ENCODE measurements at places on chromosomes 5 and 9. TPM values are rescaled to one million over a fixed set of nuclear protein-coding genes. Genes with fewer than 3 reads are reported as not detected.

GRCh38 chr5:103674251-103674650, 111.7 kb upstream of the NUDT12 start:
- no peak for DNase-seq

GRCh38 chr9:127934248-127934647, 3.4 kb downstream of the DPM2 start:
- no peak for DNase-seq

DNA sequence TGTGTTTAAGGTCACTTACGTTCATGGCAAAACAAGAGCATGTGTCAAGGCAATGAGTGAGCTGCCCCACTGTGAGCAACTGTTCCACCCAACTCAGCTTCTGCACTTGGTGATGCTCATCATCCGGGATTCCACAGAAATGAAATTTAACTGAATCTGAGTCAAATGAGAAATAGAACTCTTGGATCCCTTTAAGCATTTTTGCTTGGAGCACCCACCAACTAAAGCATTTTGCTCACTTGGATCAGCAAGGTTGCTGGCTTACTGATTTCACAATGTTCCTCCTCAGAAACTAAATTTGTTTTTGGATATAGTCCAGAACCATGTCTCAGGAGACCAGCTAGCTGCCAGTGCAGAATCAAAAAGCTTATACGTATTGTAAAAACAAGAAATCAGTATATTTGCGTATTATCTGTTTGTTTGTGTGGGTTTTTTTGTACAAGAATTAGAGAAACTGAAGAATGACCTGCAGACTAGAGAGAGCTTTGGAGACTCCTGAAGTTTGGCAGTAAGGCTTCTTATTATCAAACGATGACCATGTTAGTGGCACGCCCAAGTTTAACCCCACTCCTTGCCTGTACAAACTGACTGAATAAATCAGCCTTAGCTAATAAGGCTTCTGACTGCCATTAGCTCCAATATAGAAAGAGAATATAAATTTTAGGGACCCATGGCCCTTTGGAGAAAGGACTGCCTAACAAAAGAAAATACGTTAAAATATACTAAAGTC, 153.8 kb upstream of the FST start:
- DNase-seq, result peak; percentile 63

DNA sequence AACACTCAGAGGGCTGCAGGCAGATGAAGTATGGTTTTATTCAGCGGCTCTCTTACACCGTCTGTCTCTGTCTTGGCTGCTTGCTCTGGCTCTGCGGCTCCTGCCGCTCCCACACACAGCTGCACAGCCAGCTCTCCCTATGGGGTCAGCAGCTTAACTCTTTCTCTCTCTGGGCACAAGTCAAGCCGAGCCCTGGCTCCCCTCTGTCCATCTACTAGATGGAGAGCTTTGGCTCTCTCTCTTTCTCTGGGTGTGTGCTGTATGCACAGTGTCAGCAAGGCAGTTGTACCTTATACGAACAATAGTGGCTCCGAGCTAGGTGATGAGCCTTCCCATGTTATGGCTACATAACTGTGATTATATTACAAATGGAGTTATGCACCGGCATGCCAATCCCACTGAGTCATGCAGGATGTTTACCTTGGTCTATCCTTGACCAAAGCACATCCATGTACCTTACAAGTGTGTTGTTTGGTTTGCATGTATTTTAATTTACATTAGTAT, 19.3 kb upstream of the PPP2CA start:
- peak; percentile 75 for DNase-seq

- DNase-seq, result no peak
Observed at GRCh38 chr9:12424243-12424642, 268.9 kb upstream of the TYRP1 start.

DNA sequence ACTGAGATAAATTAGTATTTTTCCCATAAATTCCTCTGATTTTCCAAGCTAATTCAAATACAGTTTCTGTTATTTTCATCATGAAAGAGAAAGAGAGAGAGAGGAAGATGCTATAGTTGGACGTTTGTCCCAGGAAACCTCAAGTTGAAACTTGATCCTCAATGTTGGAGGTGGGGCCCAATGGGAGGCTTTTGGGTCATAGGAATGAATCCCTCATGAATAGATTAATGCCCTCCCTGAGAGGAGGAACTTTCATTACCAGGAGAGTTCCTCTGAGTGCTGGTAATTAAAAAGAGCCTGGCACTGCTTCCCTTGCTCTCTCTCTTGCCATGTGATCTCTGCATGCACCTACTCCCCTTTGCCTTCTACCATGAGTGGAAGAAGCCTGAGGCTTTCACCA, 189.9 kb upstream of the SMC2 start:
- DNase-seq, result no peak

Gene SHOC1
- 0.09 TPM for polyA plus RNA-seq

Gene CCDC171
- polyA plus RNA-seq, result 0.96 TPM
